AG09319 (cell line): ENCODE measurements at places on chromosomes 12 and 14.

GRCh38 chr12:31817120-31817519, 88.3 kb upstream of the AMN1 start:
- DNase-seq = no peak

DNA sequence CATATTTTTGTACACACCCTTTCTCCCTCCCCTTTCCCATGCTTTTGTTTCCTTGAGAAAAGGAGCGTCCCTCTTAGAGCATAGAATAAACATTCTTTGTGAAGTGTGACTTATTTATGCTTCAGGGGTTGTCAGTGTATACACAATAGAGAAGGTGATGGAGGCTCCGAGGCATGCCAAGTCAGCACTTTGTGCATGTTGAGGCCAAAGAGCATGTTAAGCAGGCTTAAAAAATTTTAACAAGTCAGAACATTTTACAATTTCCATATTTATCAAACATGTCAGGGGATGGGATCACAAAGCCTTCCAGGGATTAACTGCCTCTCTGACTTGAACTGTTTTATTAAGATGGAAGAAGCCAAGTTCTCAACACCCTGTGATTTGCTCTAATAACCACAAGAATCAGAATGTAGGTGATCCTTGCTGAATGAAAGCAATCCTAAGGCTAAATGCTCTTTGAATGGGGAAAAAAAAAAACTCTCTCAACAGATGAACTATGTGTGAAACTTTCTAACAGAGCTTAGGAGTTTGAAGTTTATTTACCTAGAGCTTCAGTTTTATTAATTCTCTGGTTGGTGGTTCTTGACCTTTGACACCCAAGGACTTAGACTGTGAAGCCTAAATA, 223.1 kb downstream of the RAD51B start:
- DNase-seq = no peak

DNA sequence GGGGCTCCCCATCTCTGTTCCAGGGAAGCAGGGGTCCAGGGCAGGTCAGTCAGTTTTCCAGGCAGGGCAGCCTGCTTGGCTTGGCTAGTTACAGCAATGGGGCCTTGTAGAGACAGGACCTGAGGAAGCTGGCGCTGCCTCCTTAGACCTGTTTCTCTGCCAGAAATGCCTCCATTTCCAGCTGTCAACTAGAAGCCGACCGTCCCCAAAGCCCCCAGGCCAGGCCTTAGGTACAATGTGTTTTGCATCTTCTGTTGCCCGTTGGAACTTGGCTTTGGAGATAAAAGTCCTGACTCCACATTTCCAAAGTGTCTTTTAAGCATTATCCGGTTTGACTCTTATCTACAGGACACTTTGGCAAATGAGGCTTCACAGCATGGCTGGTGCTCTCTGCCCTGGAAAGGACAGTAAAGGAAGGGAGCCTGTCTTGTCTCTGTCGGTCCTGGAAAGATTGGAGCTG, 42.6 kb downstream of the KRT80 start:
- DNase-seq = no peak

DNA sequence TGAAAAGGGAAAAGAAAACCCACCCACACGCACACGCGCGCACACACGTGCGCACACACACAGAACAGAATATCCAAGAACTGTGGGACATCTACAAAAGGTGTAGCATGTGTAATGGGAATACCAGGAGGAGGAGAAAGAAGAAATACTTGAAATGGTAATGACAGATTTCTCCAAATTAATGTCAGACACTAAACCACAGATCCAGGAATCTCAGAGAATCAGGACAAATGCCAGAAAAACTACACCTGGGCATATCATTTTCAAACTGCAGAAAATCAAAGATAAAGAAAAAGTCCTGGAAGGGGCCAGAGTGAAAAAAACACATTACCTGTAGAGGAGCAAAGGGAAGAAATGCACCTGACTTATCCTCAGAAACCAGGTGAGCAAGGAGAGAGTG, 26.5 kb downstream of the FBXL14 start:
- DNase-seq = no peak

GRCh38 chr12:76299536-76300296, 48.5 kb downstream of the BBS10 start:
- no peak for DNase-seq

- DNase-seq = no peak
Observed at GRCh38 chr12:67919406-67919805, 69.8 kb upstream of the IFNG-AS1 start.

- DNase-seq = no peak
Observed at GRCh38 chr12:31585271-31585670, 5.7 kb downstream of the DENND5B start.
